A172 (cell line): ENCODE measurements at places on chromosomes 2 and 18. TPM values are rescaled to one million over a fixed set of nuclear protein-coding genes. Genes with fewer than 3 reads are reported as not detected.

DNA sequence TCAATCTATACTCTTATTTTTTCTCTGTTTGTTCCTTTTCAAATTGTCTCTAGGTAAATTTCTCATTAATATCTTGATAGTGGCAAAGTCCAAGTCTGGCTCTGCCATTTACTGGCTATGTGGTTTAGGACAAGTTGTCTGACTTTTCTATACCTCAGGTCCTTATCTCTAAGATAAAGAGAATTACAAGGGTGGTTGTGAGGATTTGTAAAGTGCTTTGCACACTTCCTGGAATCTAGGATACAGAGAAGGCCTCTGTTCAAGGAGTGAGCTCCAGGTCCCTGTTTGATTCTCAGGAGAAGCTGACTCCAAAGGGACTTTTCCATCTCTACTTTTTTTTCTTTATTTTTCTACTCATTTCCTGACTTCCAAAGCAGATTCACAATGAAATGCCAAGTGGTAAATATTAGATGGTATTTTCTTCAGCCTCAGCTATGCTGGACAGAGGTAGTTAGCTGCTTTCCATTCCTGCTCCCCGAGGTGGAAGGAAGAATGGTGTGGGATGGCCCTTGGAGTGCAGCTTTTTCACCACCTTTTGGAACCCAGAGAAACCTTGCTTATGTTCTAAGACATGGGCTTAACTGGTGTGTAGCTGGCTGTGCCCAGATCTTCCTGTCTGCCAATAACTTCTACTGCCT, 90.5 kb downstream of the GALNT1 start:
- no peak for DNase-seq

GRCh38 chr2:146207417-146207816, 1637.4 kb upstream of the ACVR2A start:
- DNase-seq, result no peak

- DNase-seq, result no peak
Observed at GRCh38 chr2:120602251-120602650, 133.4 kb upstream of the GLI2 start.

PSMA8 gene
- total RNA-seq, result not detected in 2 replicates

RGPD3 gene
- total RNA-seq, result 0.21 and 0.36 TPM in 2 replicates

GRCh38 chr18:23580677-23581367, 5.5 kb downstream of the NPC1 start:
- peak; percentile 86 for DNase-seq

GRCh38 chr18:73461780-73462059, 593.9 kb upstream of the NETO1 start:
- DNase-seq, result no peak

- peak; percentile 45 for DNase-seq
Observed at GRCh38 chr18:44149706-44150105, 531.0 kb upstream of the SETBP1 start.

DNA sequence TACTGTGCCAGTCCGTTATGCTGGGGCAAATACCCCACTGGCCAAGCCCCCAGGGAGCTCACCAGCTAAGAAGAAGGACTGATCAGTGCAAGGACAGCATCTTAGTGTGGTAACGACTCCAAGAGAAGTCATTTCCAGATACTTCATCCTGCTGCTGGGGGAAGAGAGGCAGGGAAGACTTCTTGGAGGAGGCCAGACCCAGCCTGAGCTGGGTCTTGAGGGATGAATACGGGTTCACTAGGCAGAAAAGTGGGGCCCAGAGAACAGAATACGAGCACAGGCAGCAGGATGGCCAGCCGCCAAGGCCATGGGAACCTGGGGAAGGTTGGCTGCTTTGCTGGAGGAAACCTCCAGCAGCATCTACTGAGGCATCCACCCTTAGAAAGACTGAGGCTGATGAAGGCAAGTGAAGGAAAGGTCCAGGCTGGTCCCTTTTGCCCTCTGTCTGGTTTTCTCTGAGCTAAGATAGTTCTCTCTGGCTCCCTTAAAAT, 84.1 kb downstream of the GLI2 start:
- DNase-seq, result no peak
